GM23338 (cell line): ENCODE measurements at places on chromosomes 6 and 20.

DNA sequence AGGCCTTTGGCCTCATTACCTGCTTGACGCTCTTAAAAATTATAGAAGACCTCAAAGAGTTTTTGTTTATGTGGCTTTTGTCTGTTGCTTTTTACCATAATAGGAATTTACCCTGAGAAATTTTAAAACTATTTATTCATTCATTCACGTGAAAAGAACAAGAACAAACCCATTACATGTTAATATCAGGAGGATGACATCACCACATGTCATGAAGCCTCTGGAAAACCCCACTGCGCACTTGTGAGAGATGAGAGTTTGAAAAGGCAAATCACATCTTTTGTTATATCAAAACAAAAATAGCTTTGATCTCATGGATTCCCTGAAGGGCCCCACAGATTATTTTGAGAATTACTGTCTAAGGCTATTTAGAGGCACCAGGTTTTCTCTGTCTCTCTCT, 61.3 kb upstream of the EYA2 start:
- no peak for DNase-seq

DNA sequence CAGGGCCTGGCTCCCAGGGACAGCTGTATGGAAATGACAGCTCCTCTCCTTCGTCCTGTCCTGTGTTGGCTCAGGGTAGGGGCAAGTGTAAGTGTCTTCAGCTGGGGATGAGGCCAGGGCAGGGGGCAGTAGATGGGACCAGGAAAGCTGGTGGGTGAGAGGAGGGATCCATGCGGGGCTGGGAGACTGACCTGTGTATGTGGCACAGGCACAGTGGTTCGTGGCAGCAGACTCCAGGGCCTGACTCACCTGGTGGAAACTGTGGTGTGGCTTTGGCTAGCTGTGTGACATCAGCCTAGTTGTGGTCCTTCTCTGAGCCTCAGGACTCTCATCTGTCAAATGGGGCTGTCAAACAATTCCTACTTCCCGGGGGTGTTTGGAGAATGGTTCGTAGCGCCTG, 13.7 kb upstream of the SCRT2 start:
- DNase-seq, result no peak

DNA sequence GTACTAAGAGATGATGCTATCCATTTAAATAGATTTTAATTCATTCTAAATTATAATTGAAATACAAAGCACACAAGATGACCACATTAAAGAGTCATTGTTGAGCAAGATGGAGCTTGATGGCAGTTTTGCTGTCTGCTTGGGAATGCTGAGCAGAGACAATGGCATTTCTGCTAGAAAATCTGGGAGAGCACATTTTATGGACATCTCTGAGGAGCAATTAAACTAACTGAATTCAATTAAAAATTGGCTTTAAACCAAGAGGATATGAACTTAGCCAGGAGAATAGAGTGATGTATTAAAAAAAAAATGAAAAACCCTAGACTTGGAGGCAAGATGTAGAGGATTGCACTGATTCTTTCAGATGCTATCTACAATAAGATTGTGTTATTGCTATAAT, 19.1 kb upstream of the ADGRB3 start:
- DNase-seq, result no peak

DNA sequence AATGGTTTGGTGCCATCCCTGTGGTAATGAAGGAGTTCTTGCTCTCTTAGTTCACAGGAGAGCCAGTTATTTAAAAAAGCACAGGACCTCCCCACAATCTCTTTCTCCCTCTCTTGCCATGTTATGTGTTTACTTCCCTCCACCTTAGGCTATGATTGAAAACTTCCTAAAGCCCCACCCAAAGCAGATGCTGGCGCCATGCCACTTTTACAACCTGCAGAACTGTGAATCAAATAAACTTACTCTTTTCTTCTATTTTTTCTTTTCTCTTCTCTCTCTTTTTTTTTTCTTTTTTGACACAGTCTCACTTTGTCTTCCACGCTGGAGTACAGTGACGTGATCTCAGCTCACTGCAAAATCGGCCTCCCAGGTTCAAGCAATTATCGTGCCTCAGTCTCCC, 508.4 kb upstream of the EPHA7 start:
- no peak for DNase-seq

- DNase-seq, result no peak
These were observed 576.9 kb downstream of the RFPL4B start for GRCh38 chr6:112923940-112924587.

DNA sequence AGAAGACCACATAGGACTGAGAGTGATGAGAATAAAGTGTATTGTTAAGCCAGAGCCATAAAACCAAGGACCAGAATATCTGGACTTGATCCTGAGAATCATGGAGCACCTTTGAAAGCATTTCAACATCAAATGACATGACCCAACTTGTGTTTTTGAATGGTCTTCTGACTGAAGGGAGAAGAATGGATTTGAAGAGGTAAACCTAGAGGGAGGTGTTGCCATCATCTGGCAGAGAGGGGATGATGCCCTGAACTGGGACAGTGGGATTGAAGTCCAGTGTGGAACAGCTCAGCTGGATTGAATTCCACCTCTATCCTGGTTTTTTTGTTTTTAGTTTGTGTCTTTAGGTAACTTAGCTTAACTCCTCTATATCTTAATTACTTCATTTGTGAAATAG, 570.0 kb downstream of the TBC1D32 start:
- peak; percentile 38 for DNase-seq

- no peak for DNase-seq
These were observed 20.4 kb upstream of the LBP start for GRCh38 chr20:38325905-38326304.

DNA sequence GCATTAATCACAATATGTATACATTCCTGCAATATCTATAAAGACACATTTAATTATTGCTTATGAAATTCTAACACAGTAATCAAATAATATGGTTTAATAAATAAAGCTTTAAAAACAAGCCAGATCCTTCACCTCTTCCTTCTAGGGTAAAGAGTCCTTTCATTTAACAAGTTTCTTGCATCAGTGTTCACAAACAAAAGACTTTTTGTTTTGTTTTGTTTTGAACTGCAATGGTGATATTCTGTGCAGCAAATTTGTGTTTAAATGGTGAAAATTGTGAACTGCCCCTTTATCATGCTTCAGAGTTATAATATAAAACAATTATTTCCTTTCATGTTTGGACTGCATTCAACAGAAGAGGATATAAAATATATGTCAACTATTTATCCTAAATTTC, 177.3 kb downstream of the EPHA7 start:
- DNase-seq, result no peak

DNA sequence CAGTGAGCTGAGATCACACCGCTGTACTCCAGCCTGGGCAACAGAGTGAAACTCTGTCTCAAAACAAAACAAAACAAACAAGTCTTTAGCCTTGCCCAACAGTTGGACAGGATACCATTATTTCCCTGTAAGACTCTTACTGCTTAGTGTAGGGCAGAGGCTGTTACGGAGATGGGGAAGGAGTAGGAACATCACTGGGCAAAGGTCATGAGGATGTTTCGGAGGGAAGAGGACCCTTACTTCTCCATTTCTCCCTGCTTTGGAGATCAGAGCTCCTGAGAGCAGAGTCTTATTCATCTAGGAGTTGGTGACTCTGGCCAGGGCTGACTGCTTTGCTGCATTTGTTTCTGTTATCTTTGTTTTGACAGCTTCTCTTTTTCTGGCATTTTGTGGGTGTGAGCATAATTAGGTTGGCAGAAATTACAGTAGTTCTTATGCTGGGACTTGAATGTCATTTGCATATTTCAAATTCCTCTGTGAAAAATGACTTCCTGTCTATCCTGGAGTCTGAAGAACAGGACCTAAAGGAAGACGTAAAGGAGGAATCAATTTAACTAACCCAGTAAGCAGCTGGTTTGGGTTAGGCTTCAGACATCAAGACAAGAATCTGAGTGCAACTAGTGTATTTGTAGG, 89.0 kb downstream of the CDS2 start:
- no peak for DNase-seq

DNA sequence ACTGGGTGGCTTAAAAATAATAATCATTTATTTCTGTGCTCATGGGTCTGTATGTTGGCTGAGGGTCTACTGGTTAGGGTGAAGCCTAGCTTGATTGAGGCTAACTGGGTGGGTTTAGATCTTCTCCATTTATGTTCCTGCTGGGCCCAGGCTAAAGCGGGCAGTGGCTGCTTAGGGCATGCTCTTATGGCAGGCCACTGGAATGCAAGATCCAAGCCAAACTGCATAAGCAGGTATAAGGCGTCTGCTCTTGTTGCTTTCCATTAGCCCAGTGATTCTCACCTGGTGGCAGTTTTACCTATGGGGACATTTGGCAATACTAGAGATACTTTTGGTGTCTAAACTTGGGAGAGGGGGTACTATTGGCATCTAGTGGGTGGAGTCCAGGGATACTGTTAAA, 44.5 kb downstream of the QKI start:
- peak; percentile 19 for DNase-seq

DNA sequence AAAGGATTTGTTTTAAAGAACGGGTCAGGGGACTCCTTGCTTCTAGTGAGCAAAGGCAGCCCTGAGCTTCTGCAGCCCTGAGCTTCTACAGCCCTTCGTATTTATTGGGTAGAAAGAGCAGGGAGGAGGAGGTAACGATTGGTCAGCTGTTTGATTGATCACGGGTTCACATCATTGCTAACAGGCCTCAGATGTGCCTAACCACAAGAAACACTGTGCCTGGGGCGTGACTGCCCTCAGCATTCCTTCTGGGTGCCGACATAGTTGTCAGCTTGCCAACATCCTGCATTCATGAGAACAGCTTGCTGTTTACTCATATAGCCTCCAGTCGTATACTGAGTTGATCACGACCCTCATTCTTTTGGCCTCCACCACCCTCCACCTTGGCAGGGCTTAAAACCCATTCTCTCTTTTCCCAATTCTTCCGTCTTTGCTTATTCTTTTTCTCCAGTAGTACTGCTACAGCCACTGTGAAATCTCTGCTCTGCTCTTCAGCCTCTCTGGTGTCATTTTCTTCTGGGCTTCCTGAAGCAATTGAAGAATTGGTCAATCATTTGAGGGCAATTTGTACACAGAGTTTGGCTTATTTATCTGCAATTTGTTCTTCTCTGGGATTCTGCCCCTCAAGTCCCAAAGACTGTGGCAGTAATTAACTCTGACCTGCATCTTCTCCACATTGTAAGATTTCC, 25.4 kb upstream of the NOP56 start:
- DNase-seq, result peak; percentile 22

DNA sequence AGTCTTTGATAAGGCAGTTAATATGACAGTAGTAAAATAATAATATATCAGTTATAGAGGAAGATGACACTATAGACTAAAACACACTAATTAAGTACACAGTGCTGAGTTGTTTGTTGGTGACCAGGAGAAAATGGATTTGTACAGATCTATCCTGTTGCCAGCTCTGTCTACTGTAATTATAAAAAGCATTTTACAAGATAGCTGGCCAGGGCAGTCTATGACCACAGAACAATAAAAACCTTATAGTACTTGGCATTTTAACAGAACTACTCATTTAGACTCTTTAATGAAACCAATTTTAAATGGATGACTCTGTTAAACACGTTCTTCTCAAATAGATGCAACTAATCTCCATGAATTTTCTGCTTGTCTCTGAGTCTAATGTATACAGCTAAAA, 367.5 kb downstream of the BTBD9 start:
- DNase-seq, result no peak

DNA sequence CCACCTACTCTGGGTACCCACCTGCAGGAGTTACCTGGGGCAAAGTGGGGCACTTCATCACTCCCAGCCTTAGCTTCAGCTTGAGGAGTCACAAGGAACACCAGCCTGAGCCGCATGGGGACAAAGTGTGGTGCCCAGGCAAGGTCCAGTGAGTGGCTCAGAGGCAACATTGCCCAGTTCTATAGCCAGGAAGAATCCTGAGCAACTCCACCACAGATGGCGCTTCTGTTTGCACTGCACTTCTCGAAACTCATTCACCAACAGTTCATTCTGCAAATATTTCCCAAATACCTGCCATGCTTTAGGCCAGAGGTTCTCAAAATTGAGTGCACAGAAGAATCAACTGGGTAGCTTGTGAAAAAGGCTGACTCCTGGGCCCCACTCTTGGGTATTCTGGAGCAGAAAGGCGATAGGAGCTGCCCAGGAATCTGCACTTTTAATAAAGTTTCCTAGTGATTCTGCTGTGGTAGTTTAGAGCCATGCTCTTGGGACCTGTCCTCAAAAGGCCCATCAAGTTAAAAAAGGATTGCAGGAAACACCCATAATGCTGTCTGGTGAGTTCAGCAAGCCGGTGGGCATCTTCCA, 83.1 kb downstream of the VEGFA start:
- no peak for DNase-seq

DNA sequence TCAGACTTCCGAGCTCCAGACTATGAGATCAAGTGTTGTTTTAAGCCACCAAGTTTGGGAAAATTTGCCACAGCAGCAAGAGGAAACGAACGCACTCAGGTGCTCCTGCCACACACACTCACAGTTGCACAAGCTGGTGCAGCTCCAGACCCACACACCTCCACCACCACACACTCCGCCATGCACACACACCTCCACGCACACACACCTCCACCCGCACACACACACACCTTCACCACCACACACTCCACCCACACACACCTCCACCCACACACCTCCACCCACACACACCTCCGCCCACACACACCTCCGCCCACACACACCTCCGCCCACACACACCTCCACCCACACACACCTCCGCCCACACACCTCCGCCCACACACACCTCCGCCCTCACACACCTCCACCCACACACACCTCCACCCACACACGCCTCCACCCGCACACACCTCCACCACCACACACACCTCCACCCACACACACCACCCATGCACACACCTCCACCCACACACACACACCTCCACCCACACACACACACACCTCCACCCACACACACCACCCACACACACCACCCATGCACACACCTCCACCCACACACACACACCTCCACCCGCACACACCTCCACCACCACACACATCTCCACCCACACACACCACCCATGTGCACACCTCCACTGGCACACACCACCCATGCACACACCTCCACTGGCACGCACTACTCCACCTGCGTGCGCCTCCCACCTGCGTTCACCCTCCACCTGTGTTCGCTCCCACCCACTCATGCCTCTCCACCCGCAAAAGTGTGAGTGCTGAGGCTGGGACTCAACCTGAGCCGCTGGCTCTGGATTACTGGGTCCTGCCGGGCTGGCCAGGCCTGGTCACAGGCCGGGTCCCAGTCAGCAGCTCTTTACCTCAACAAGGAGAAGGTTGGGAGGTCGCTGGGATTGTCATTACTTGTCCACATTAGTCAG, 175.6 kb downstream of the BMP7 start:
- DNase-seq, result no peak

- no peak for DNase-seq
These were observed 76.1 kb downstream of the IPCEF1 start for GRCh38 chr6:154280521-154280920.

DNA sequence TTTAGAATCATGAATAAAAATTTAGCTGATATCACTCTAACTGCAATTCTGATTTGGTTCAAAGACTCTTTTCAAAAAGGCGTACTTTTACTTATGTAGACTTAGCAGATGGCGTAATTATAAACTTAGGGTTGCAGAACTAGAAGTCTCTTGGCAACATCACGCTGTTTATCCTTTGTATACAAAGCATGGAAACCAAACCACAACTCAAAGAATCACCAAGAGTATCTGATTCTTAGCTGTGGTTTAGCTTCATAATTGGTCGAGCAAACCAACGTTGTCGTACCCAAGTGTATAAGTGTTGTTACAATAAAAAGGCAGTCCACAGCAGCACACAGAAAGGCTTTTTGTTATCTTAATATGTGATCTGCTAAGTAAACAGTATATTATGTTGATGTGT, 18.2 kb downstream of the STMND1 start:
- DNase-seq, result no peak
